ENCODE measurements at places on chromosomes 1 and 21.

- no peak for DNase-seq
Measured at GRCh38 chr1:181334724-181335123, 148.6 kb upstream of the CACNA1E start.

DNA sequence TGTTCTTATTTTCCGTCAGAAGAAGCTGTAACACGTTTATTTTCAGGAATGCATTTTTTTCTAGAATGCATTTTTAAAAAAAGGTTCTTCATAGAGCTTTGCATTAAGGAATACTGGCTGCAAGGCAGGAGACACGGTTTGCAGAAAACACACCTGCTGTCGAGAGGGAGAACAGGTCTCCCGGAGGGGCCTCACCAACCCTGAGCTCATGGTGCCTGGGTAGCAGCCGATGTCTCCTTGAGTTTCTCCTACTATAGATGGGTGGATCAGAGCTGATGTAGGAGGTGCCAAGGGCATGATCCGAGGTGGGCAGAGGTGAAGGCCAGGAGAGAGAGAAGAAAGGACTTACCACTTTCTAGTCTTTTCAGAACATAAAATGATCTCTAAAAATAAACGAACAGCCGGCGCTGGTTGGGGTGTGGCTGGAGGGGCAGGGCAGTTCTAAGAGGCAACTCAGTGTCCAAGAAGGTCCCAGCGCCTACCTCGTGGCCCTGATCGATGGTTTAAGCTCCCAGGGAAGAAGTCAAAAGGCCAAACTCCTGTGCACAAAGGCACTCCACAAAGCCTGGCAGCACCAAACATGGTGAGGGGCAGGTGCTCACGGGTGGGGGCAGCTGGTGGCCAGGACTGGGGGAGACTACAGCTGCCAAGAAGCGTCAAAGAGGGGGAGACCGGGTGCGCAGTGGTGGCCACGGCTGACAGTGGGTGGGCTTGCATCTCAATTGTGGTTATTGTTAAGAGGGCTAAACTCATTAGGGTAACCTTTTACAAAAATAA, 12.2 kb downstream of the MORN1 start:
- DNase-seq: no peak

DNA sequence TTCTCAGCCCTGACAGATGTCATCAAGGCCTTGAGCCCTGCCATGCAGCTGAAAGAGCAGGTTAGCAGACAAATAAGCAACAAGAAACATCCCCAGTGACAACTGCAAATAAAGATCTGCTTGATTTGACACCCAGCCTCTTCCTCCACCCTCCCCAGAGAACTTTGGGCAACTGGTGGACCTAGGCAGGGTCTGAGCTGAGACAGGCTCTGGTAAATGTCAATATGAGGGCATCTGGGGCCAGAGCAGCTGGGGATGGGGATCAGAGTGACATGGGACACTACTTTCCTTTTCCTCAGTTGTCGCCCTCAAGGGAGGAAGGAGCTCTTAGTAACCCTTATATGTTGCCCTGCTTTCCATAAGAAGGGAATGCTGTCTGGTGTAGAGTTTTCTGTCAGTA, 544.1 kb downstream of the NEGR1 start:
- no peak for DNase-seq

GRCh38 chr1:233216009-233216408, 79.5 kb downstream of the PCNX2 start:
- no peak for DNase-seq

GRCh38 chr1:185894791-185895190, 160.6 kb downstream of the HMCN1 start:
- peak; percentile 7 for DNase-seq

GRCh38 chr1:200899015-200899386, 4.3 kb downstream of the INAVA start:
- no peak for DNase-seq

DNA sequence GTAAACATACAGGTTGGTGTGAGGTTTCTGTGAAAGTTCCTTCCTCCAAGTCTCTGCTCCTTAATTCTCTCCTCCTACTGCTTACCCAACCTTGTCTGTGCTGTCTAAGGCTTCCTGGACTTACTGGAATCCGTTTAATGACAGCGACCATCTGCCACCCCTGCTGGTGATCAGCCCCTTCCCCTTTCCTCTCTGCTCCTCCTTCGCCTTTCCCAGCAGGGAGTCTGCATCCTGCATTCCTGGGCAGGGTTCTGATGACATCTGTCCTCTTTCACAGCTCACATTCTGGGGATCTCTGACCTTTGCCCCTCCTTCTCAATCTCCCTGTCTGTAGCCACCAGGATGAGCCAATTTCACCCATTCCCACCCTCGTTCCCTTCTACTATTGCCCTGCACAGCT, 66.5 kb downstream of the KIRREL1 start:
- no peak for DNase-seq

DNA sequence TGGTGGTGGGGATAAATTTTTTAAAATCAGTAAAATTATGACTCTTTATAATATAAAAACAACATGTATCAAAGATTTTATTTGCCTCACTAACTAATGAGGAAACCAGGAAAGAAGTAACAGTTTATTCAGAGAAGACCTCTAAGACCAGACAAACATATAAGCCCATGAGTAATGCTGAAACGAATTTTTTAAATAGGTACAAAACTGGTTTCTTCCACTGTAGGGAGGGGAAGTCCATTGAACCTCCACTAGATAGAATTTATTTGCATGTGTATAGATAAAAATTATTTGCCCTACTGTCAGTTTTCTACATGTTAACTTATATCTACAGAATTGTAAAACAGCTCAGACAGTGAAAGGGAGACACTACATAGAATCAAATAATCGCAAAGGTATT, 86.8 kb downstream of the ZC3H11B start:
- DNase-seq: no peak

GRCh38 chr1:88462096-88462487, 222.0 kb upstream of the PKN2 start:
- DNase-seq: no peak

DNA sequence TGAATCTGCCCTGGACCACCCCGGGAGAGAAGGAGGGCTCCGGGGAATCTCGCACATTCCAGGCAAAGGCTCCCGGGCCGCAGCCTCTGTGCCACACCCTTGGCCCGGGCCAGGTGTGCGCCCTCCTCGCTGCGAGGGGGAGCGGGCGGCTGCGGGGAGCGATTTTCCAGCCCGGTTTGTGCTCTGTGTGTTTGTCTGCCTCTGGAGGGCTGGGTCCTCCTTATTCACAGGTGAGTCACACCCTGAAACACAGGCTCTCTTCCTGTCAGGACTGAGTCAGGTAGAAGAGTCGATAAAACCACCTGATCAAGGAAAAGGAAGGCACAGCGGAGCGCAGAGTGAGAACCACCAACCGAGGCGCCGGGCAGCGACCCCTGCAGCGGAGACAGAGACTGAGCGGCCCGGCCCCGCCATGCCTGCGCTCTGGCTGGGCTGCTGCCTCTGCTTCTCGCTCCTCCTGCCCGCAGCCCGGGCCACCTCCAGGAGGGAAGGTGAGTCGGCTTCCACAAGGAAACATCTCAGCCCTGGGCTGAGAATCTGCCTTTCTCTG, at the start of gene LAMC2:
Gene LAMC2 (plus strand): TSS at position 324 of the 550 bp plus-strand sequence. CDS start 89 bp downstream, at position 413.
- DNase-seq: no peak

DNA sequence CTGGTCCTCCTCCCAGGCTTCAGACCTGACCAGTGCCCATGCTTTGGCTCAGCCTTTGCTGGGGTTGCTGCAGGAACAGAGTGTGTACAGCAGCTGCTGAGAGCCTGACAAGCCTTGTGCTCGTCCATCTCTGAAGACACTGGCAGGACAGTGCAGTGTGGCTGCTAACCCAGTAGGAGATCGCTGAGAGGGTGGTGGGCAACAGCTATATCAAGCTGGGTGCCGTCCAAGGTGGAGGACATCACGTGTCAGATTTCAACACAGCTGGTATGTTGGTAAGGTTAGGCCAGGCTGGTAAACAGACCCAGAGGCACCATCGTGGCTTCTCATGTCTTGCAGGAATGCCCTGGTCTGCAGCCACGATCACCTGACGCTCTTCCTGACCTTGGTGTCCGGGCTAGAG, 17.9 kb upstream of the SLC25A34 start:
- DNase-seq: no peak

GRCh38 chr1:167713330-167714081, 8.3 kb upstream of the MPZL1 start:
- no peak for DNase-seq

- no peak for DNase-seq
Measured at GRCh38 chr1:181516706-181517105, 33.4 kb downstream of the CACNA1E start.

DNA sequence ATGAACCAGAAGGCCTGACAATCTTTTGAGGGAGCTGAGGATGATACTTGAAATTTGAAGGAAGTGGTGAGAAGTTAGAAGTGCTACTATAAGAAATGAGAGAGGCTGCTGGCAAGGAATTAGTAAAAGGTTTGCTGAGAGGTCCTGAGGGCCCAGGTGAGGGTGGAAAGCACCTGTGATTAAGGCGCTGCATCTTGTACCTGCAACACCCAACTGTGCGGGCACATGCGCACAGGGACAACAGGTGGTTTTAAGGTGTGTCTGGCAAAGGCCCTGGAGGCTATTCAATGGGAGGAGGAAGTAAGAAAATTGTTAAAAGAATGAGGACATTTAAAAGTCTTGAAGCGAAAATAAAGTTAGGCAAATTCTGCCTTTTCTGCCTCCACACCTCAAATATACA, 349.3 kb downstream of the RGS7 start:
- no peak for DNase-seq

GRCh38 chr1:230047114-230047865, 19.7 kb upstream of the GALNT2 start:
- no peak for DNase-seq

GRCh38 chr1:44651069-44651468, 23.2 kb downstream of the TMEM53 start:
- DNase-seq: no peak

DNA sequence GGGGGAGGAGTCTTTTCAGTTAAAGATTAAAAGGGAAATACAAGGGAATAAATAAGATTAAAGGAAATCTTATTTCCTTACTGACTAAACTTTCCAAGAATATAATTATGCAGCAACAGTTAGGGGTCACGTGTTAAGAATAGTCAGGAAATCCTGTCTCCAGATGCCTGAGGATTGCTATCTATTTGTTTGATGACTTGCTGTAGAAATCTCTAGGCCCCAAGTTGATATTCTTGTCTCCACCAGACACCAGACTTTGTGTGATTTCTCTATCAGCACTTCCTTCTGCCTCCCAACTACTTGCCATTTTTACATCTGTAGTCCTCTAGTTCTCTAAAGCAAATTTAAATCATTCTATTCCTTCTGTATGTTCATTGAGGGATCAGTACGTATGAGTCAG, 77.5 kb downstream of the RPAP2 start:
- DNase-seq: no peak

GRCh38 chr21:44865561-44866280, 7.8 kb downstream of the PTTG1IP start:
- DNase-seq: no peak

DNA sequence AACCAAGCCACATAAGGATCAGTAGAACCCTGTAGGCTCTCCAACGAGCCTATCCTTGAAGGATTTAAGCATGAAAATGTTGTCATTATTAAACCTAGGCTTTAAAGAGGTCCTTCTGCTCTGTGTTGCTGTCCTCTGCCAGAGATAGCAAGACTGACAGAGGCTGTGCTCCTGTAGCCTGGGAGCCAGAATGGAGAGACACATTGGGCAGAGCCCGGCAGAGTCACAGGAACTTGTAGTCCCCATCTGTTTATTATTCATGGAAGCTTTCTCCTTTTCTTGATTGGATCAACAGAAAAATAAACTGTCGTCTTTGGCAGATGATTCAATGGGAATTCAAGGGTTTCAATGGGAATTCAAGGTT, 19.2 kb upstream of the SLAMF1 start:
- no peak for DNase-seq

DNA sequence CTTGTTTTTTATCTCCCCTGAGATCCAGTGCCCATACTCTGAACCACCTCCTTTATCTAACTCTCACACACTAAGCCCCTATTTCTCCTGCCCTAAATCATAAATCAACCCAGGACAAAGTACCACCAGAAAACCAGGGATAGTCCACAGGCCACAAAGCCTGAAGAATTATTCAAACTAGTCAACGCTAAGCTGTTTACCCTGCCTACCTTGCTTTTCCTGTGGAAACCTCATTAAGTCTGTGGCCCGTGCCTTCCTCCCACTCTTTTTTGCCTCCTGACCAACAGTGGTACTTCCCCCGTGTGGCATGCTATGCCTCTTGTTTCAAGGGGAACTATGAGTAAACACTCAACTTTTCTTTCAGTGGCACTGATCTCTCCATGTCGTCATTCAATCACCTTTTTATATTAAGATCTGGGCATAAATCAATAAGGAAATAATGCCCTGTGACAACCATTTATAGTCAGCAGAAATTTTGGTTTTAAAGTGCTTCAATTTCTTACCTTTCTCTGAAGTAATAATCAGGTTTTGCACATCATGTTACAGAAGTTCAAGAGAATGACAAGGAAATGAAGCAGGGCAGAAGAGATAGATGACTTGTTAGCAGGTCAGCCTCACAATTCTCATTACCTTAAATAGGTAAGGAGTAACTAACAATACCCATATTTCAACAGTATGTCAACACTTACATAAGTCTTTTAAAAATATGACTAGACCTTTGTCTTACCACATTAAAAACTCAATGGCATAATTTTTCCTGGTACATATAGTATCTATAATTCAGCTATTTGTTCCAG, 32.1 kb downstream of the EYA3 start:
- no peak for DNase-seq

DNA sequence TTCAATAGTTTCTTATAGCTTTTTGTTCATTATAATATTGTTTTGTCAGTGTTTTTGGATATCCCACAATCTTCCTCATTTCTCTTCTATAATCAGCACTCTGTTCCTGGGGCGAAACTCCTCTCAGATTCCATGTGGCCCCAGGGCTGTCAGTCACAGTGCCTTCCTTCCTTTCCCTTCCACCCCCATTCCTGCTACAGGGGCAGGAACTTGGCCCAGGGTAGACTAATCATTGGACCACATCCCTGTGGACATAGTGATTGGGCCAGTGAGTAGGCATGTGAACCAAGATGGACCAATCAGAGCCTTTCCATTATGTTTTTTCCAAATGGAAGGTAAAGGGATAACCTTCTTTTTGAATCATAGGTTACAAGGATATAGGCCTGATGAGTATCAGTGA, 78.3 kb downstream of the PGM1 start:
- DNase-seq: no peak

DNA sequence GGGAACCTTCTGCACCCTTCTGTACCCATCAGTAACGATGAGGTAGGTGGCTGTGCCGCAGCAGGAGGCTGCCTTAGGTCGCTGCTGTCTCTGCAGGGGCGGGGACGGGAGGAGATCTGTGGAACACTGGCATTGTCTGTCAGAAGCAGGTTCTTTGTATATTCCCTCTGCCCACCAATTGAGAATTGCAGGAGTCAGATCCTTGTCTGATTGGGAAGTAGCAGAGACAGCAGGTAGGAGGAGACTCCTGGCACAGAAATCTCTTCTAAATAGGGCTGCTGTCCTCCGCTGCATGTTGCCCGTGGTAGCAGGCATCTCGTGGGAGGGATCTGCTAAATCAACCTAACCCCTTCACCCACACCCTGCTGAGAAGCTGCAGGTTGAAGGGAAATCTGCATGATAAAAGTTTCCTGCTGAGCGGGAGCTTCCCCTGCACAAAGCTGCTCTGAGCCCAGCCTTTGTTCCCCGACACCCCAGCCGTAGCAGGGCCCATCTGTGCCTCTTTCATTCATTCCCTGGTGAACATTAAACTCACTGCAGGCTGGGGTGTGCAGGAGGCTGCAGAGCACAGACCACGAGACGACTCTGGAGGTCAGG, 15.9 kb downstream of the SARS1 start:
- DNase-seq: no peak
